Fibroblast of lung (primary cell): ENCODE measurements at places on chromosomes 12 and 14. TPM values are rescaled to one million over a fixed set of nuclear protein-coding genes. Genes with fewer than 3 reads are reported as not detected.

DNA sequence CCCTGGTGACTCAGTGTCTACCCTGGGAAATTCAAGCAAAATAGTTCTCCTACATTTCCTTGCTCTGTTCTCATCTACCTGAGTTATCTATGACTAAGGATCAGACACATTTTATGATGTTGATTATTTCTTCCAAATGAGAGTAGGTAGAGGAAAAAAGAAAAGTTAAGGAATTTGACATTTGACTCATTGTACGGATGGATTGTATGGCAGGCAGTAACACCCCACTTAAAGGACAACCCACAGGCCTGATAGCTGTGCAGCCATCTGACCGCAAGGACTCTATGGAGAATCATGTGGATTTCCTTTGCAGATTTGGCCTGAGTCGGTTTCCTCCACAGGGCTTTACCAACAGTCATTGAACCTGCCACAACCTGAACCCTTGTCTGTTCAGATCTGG lies 540.3 kb downstream of the BCL11B start:
- DNase-seq, result no peak
- no peak overlapping the region for H3K4me3 ChIP-seq
- H3K4me1 ChIP-seq, result no peaks in the 10 kb centered on the region
- no peaks in the 10 kb centered on the region for H3K36me3 ChIP-seq
- no peak overlapping the region for H3K27ac ChIP-seq

GRCh38 chr14:35387219-35387618 lies 17.3 kb downstream of the NFKBIA start:
- H3K4me3 ChIP-seq, result no peak overlapping the region
- no peak overlapping the region for H3K27ac ChIP-seq
- no peaks in the 10 kb centered on the region for H3K27me3 ChIP-seq
- no peaks in the 10 kb centered on the region for H3K36me3 ChIP-seq

DNA sequence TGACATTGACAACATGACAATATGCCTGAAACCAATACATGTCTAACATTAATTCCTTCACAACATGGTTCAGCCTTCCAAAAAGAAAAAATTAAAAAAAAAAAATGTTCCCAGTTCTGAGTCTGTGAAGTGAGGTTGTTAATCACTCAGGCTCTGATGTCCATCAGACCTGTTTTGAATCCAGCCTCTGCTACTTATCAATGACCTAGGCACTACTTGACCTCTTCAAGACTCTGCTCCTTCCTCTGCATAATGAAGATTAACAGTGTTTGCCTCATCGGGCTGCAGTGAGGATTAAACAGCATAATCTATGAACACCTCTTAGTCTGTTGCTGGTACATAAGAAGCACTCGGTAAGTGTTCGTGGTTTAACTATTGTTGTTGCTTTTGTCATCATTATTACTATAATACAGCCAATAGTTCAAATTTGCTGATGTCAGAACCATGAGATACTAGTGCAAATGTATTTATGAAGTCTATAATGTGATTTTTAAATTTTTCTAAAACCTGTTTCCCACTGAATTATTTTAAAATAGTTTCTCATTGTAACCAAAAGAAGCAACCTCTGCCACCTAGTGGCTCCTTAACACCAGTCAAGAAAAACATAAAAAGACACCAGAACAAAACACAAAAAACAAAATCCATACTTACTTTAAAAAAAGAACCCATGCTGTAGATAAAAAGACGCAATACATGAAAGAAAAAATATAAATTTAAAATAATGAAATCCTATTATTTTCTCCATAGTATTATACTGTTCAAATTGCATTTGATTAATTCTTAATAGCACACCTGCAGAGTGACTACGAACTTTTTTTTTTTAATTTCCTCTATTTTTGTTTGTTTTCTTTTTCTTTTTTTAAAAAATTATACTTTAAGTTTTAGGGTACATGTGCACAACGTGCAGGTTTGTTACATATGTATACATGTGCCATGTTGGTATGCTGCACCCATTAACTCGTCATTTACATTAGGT lies 20.3 kb upstream of the TMX1 start:
- no peaks in the 10 kb centered on the region for H3K27me3 ChIP-seq
- H3K27ac ChIP-seq, result no peak overlapping the region
- peak; percentile 30 for DNase-seq
- H3K4me3 ChIP-seq, result no peak overlapping the region

- no peaks in the 10 kb centered on the region for H3K27me3 ChIP-seq
- DNase-seq, result peak; percentile 34
- H3K36me3 ChIP-seq, result no peaks in the 10 kb centered on the region
These were observed 135.8 kb upstream of the PLXNC1 start for GRCh38 chr12:94012590-94012989.

The EML5 gene
- total RNA-seq, result 0.66 and 0.77 TPM in 2 replicates

The TNFRSF1A gene
- 141 and 157 TPM in 2 replicates for total RNA-seq

- no peaks in the 10 kb centered on the region for H3K27me3 ChIP-seq
- no peak for DNase-seq
These were observed 11.0 kb upstream of the DHRS4 start for GRCh38 chr14:23942587-23942986.

GRCh38 chr12:96197503-96198272 lies 3.5 kb downstream of the ELK3 start:
- H3K4me1 ChIP-seq, result peaks cover 12% of the 10 kb centered on the region
- peak; percentile 97 for DNase-seq
- H3K27ac ChIP-seq, result peak overlapping the region; percentile 98
- no peaks in the 10 kb centered on the region for H3K36me3 ChIP-seq
- no peaks in the 10 kb centered on the region for H3K27me3 ChIP-seq

The KCNH3 gene
- total RNA-seq, result 0.17 and 0.26 TPM in 2 replicates

- no peak overlapping the region for H3K27ac ChIP-seq
- H3K4me3 ChIP-seq, result no peak overlapping the region
- H3K4me1 ChIP-seq, result no peaks in the 10 kb centered on the region
- no peaks in the 10 kb centered on the region for H3K36me3 ChIP-seq
- DNase-seq, result no peak
These were observed 140.5 kb downstream of the KCNA5 start for GRCh38 chr12:5184186-5184585.

The TMCC3 gene
- 0.33 and 0.51 TPM in 2 replicates for total RNA-seq

DNA sequence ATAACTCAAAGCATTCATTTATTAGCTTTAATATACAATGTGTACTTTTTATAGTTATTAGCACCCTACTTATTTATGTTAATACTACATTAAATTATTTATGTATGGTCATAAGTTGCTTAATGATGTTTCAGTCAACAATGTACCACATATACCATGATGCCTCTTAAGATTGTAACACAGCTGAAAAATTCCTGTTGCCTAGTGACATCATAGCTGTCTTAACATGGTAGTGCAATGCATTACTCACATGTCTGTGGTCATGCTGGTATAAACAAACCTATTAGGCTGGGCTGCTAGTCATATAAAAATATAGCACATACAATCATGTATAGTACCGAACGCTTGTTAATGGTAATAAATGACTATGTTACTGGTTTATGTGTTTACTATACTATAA lies 120.4 kb downstream of the ANO6 start:
- peak; percentile 98 for DNase-seq
- H3K27me3 ChIP-seq, result no peaks in the 10 kb centered on the region
- H3K4me3 ChIP-seq, result no peak overlapping the region

- no peaks in the 10 kb centered on the region for H3K4me1 ChIP-seq
- no peak overlapping the region for H3K4me3 ChIP-seq
- no peaks in the 10 kb centered on the region for H3K36me3 ChIP-seq
- no peaks in the 10 kb centered on the region for H3K27me3 ChIP-seq
- no peak overlapping the region for H3K27ac ChIP-seq
These were observed 234.9 kb upstream of the PLEKHG7 start for GRCh38 chr12:92467886-92468285.

DNA sequence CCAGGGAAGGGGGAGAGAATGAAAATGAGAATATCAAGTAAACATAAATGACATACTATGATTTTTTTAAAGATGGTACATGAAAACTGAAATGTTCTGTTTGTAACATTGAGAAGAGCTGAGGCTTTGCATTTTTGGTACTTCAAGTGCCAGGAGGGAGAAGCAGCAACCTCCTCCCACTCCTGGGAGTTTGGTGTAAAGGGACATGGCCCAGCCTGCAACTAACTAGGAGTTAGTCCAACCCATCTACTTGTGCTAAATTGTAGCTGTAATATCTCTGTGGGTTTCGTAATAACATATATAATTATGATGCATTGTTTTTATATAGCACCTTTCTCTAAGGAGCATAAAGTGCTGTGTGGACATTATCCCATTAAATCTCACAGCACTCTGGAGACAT lies 517.5 kb downstream of the NELL2 start:
- no peaks in the 10 kb centered on the region for H3K4me1 ChIP-seq
- H3K36me3 ChIP-seq, result no peaks in the 10 kb centered on the region
- DNase-seq, result no peak
- H3K27ac ChIP-seq, result no peak overlapping the region

The RXYLT1 gene
- total RNA-seq, result 13.2 and 14.9 TPM in 2 replicates

- DNase-seq, result no peak
- H3K27ac ChIP-seq, result no peak overlapping the region
- H3K4me1 ChIP-seq, result no peaks in the 10 kb centered on the region
- no peaks in the 10 kb centered on the region for H3K27me3 ChIP-seq
- H3K36me3 ChIP-seq, result no peaks in the 10 kb centered on the region
These were observed 146.9 kb upstream of the MDGA2 start for GRCh38 chr14:47822326-47822725.

- H3K4me1 ChIP-seq, result peaks cover 19% of the 10 kb centered on the region
- H3K36me3 ChIP-seq, result no peaks in the 10 kb centered on the region
- peak; percentile 76 for DNase-seq
- H3K27me3 ChIP-seq, result no peaks in the 10 kb centered on the region
These were observed 169.2 kb upstream of the HMGA2 start for GRCh38 chr12:65655074-65655493.

The IL26 gene
- 0.26 TPM in 1 of 2 replicates, not detected in the other for total RNA-seq

The RAPGEF3 gene
- 1.0 and 2.8 TPM in 2 replicates for total RNA-seq

DNA sequence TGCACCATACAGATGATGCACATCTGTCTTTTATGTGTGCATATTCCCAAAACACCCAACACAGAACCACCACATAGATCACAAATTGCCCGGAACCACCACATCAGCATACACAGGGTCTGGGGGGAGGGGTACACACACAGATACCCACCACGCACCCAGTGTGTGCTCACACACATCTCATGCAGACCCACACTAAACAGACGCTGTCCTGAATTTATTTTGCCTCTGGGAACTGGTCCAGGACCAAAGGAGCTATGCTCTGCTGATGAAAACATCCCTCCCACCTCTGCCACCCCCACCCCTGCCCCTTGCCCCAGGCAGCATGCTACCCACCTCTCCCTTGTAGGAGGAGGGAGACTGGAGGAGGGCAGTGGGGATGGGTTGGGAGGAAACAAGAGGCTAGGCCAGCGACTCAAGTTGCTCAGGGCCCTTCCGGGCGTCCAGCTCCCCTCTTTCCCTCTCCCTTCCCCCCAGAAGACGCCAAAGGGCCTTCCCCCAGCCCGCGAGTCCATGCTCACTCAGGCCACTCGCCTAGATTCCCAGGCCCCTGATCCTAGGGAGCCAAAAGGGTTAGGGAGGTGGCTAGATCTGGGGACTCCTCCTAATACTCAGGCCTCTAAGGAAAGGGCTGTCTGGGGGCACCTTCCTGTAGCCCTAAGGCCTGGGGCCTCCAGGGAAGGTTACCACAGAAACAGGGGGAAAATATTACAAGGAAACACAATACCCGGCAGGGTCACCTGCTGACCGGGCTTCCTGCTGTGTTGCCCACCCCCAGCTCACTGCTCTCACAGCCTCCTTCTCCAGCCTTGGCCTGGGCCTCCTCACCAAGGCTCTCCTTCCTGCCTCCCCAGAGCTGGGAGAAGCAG lies 3.1 kb downstream of the HDAC7 start:
- DNase-seq, result no peak
- H3K4me3 ChIP-seq, result peak overlapping the region; percentile 19
- no peaks in the 10 kb centered on the region for H3K27me3 ChIP-seq

The OR5AU1 gene
- total RNA-seq, result not detected in 2 replicates
